ENCODE measurements at places on chromosomes 6 and 20. TPM values are rescaled to one million over a fixed set of nuclear protein-coding genes. Genes with fewer than 3 reads are reported as not detected.

MCCD1 gene
- not detected for total RNA-seq

TFAP2D gene
- not detected for total RNA-seq

- no peak for DNase-seq
These were observed 12.7 kb downstream of the SAYSD1 start for GRCh38 chr6:39102071-39102820.

DNA sequence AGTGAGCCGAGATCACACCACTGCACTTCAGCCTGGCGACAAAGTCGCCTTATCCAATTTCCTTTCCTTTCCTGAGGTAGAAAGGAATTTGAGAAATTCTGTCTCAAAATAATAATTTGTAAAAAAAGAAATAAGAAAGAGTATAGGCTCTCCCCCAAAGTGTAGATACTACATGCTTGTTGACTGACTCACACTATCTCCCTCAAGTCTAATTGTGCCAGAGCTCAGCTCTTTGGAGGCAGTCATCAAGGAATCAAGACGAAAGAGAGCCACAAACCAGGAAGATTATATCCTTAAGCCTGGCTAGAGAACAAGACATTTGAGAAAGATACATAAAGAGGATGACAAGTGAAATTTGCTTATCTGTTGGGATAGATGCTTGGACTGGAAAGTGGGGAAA lies 3.7 kb upstream of the FKBPL start:
- no peak for DNase-seq

- no peak for DNase-seq
These were observed 16.5 kb downstream of the PTK7 start for GRCh38 chr6:43092635-43093034.

DNA sequence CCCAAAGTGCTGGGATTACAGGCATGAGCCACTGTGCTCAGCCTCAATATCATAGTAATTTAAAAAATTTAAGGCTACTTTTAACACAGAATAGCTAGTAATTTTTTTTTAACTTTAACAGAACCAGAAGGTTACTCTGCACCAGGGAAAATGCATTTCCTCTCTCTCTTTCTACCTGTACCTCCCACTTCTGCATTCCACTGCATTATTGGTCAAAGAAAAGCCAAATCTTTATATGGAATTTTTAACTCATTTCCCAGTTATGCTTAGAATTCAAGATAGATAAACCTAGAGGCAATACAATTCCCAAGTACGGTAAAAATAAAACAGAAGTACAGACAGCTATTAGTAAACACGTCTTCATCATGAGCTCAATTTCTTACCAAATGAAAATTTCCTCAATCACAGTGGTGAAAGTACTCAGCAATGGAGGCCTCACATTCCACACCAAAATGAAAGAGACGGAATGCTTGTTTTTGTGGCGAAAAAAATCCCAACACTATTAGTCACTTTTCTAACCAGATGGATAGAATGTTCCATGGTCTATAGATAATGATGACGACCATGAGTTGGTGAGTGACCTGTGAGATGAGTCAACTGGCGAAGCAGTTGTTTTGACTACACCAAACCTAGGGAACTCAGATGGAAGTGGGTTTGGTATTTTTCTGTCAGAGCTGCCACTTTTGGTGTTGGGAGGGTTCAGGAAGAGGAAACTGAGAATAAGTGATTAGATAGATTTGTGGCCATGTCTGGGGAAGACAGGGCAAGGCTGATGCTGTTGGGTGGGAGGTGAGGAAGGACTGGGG lies 104.7 kb upstream of the SGK1 start:
- DNase-seq: no peak

GRCh38 chr6:113920663-113921267 lies 50.2 kb downstream of the HDAC2 start:
- DNase-seq: no peak

DNA sequence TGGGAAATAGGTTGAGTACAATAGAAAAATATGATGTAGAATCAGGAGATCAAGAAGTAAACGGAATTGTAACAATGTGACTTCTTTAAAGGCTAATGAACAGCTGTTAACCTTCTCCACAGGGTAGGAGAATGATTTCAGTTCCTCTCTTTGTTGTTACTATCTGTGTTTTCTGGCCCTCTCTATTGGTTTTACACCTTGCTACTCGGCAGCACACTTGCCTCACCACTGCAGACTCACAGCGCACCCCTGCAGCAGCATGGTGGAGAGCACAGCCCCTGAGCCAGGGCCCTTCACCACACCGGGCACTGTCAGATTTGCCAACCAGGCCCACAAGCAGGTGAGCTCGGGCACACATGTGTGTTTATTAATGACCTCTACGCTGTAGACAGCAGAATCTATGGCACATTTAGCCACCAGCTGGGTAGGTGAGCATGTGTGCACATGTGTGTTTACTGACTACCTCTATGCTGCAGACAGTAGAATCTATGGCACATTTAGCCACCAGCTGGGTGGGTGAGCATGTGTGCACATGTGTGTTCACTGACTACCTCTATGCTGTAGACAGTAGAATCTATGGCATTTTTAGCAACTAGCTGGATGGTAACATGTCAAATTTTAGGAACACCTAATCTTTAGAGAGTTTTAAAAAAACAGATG lies 16.8 kb downstream of the SFT2D1 start:
- no peak for DNase-seq

PTCHD4 gene
- total RNA-seq: not detected

Data from suprapubic skin (tissue), 4 donors.